ENCODE measurements at places on chromosomes 2 and 18.
A peak's percentile ranks its signal among the peaks of the same experiment; 100 is the strongest.

GRCh38 chr2:241601841-241602240 is 35.1 kb downstream of the THAP4 start:
- DNase-seq, result no peak

DNA sequence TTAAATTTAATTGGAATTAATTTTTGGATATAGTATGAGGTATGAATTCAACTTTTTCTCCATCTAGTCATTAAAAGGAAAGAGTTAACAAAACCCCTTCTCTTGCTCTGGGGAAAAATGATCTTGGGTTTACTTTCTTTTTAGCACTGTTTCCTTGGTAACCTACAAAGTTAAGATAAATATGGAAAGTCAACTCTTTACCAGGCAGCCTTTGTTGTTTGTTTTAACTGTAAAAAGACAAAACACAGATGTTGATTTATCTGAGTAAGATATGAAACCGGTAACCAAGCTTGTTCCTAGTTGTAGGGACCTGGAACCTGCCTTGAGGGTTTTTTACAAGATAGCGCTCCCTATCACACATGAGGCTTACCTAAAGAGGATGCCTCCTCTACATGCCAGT is 10.1 kb upstream of the SANBR start:
- no peak for DNase-seq

DNA sequence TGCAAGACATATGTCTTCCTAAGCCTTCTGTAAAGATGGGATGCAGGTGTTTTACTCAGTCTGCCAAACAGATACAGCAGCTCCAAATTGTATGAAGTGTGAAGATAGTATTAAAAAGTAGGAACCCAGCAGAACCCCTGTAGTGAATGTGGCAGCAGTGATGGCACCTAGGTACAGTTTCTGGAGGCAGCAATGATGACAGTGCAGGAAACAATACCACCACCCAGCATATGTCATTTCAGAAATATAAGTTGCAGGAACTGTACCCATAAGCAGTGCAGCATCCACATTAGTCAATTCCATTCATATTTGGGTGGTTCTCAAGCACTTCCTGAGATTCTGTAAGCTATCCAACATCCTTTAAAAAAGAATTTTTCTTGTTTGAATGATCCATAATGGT is 46.7 kb upstream of the ATP5MC3 start:
- no peak for DNase-seq

DNA sequence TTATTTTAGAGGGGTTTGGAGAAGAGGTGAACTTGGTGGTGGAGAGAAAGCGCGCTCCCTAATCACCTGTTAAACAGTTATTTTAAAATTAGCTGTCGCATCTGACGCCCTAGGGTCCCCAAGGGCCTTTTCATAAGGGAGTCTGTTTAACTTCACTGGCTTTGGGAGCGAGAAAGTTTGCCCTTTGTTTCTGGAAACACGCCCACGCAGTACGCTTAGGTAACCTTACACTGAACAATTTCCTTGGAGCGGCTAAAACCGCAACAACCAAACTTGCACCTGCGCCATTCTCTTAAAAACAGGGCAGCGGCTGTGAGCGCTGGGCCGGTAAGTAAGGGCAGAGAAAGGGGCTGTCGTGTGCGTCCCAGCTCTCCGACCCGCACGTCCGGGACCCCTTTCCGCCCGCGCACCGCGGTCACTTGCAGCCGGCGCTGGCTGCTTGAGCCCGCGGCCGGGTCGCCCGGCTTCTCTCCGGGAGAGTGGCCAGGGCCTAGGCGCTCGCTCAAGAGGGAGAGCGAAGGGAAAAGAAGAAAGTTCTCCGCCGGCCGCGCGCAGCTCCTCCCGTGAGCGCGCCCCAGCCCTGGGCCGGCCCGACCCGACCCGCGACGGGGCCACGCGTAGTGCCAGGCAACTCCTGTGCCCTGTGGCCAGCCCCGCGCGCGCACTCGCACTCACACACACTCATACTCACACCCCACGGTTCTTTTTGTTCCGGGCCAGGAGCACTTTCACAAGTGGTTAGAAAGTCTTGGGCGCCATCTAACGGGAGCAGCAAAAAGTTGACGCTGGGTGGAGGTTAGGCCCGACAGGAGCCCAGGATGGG is 19.2 kb downstream of the POU3F3 start:
- peak; percentile 90 for DNase-seq

- DNase-seq, result no peak
These were observed 13.4 kb downstream of the CAPG start for GRCh38 chr2:85396531-85397470.

GRCh38 chr2:239802185-239802649 is 222.9 kb downstream of the NDUFA10 start:
- peak; percentile 79 for DNase-seq

Measured in osteocyte (in vitro differentiated cells).